Vagina (tissue), 2 donors: ENCODE measurements at places on chromosomes 1 and 21. TPM values are rescaled to one million over a fixed set of nuclear protein-coding genes. Genes with fewer than 3 reads are reported as not detected.

DNA sequence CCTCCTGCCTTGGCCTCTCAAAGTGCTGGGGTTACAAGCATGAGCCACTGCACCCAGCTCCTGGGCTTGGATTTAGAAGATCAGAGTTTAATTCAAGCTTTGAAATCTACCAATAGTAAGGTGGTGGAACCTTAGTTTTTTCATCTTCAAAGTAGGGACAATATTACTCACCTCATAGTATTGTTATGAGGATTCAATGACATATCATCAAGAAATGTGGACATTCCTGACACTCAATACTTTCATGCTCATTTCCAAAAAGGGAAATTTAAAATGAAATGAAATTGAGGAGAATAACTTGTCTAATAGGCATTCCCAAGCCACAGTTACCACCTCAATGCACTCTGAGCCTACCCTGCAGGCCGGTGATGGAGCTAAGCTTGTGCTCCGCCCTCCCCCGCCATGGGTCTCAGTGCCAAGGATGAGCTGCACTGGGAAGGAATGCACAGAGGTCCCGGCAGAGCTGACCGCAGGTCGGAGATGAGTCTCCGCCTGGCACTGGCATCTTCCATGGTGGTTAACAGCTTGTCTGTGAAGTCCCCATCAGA is 56.5 kb upstream of the BCAR3 start:
- H3K4me3 ChIP-seq: no peak overlapping the region
- H3K27me3 ChIP-seq: no peaks in the 10 kb centered on the region
- DNase-seq: no peak
- no peak overlapping the region for H3K27ac ChIP-seq
- H3K36me3 ChIP-seq: no peaks in the 10 kb centered on the region

DNA sequence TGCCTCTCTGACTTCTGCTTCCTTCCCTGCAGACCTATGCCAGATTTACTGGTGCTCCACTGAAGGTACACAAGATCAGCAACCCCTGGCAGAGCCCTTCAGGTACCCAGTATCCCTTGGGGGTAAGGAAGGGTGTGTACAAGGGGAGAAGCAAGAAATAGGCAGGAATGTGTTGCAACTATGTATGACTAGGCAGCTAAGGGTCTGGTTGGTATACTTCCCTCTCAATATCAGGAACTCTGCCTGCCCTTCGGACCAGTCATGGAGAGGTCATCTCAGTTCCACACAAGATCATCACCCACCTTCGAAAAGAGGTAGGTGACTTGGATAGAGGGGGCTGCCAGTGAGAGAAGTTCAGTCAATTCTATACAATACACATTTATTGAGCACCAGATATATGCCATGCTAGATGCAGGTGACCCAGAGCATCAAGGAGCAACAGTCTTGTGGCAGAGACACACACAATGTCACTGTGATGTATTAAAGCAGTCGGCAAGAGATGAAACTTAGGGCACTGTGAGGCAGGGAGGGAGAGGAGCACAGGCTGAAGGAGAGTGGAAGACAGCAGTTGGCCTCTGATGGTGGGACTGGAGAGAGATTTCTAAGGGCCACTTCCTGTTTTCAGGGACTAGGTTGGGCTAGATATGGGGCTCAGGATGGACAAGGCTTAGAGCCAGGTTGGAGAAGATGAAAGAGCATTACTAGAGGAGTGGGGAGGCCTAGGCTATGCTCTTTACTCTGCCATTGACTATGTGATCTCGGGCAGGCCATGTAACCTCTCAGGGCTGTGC is 2.0 kb downstream of the MTX1 start:
- peaks cover 38% of the 10 kb centered on the region for H3K4me1 ChIP-seq
- DNase-seq: no peak
- H3K27me3 ChIP-seq: no peaks in the 10 kb centered on the region
- H3K4me3 ChIP-seq: no peak overlapping the region

Gene ALDH9A1
- total RNA-seq: 57.5 TPM

DNA sequence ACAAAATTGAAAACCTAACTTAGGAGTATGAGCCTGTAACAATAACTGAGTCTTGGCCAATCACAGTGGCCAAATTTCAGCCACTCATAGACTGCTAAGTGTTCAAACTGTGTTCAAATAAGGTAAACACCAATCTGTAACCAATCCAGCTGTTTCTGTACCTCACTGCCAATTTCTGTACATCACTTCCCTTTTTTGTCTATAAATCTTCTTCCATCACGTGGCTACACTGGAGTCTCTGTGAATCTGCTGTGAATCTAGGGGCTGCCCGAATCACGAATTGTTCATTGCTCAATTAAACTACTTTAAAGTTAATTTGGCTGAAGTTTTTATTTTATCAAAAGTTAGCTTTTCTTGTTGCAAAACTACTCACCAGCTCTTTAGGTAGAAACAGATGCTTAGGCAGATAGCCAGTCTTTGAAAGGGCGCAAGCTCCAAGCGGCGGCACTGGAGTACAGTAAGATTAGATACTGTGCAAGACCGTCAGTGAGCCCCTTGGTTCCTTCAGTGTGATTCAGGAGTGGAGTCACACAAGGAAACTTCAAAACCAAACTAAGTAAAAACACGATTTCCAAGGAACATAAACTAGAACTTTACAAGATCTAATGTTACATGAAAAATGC is 43.2 kb upstream of the ADGRL2 start:
- H3K27me3 ChIP-seq: no peaks in the 10 kb centered on the region
- H3K27ac ChIP-seq: no peak overlapping the region
- H3K4me3 ChIP-seq: no peak overlapping the region

Gene TIPRL
- total RNA-seq: 20.4 TPM

DNA sequence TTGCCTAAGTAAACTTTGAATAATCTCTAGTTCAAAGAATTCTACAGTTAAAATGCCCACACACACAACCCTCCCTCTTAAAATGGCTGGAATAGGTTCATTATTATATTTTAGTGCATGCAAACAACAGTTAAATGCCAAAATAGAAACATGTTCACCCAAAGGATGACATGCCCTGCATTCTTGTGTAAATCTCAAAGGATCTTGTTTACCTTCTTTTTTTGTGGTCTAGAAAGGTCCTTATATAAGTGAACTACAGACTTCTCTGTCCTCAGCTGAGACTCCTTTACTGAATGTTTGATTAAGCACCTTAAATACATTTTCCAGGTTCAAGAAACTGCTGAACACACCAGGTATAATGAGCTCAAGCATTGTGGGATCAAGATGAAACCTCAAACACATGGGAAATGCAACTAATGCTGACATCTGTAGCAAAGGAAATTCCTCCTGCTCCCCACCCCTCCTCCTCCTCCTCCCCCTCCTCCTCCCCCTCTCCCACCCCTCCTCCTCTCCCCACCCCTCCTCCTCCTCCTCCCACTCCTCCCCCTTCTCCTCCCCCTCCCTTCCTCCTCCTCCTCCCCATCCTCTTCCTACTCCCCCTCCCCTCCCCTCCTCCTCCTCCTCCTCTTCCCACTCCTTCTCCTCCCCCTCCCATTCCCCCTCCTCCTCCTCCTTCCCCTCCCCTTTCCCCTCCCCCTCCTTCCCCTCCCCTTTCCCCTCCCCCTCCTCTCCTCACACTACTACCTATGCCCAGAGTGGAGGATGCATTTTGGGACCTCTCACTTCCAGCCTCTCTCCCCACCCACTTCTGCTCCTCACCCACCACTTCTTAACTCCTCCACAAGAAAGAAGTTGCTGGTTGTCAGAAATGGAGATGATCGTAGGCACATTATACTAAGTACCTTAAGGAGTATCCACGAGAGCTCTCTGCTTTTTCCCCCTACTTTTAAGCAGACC is 233.9 kb downstream of the MRPL39 start:
- no peak for DNase-seq
- H3K27me3 ChIP-seq: no peaks in the 10 kb centered on the region
- H3K4me1 ChIP-seq: no peaks in the 10 kb centered on the region
- H3K27ac ChIP-seq: no peak overlapping the region
- no peak overlapping the region for H3K4me3 ChIP-seq

Gene CFHR1
- total RNA-seq: not detected

GRCh38 chr1:172613294-172613693 is 45.6 kb upstream of the FASLG start:
- DNase-seq: no peak
- H3K27ac ChIP-seq: no peak overlapping the region
- H3K36me3 ChIP-seq: no peaks in the 10 kb centered on the region
- no peaks in the 10 kb centered on the region for H3K4me1 ChIP-seq
- H3K4me3 ChIP-seq: no peak overlapping the region

GRCh38 chr1:88683541-88684481 is at the start of gene PKN2:
Gene PKN2 (plus strand): TSS chr1:88684273. CDS start chr1:88684581, 308 bp downstream.
- DNase-seq: peak; percentile 97
- H3K27ac ChIP-seq: peak within 1 kb of the TSS; percentile 97
- no peaks in the 10 kb centered on the region for H3K36me3 ChIP-seq
- H3K4me3 ChIP-seq: peak within 1 kb of the TSS; percentile 63

Gene DDR2
- 153 TPM for total RNA-seq

Gene ZBTB8OS
- total RNA-seq: 17.4 TPM

GRCh38 chr1:241156231-241156965 is 200.6 kb downstream of the RGS7 start:
- H3K27me3 ChIP-seq: no peaks in the 10 kb centered on the region
- no peak overlapping the region for H3K27ac ChIP-seq

Gene FTCD
- total RNA-seq: not detected

DNA sequence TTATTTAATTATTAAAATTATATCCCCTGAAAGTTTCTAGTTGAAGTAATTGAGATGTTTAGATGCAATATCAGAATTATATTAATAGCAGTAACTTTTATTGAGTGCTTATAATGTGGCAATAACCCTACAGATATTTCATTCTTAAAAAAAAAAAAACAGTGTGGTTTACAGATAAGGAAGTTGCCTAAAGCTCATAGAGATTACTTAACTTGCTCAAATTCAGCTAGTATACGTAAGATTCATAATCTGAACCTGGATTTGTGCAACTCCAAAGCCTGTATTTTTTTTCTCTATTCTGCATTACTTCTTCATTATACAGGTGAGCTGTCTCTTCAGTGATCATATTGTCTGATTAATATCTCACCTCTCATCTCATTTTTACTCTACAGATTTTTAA is 156.0 kb upstream of the PTBP2 start:
- no peak for DNase-seq
- H3K4me1 ChIP-seq: no peaks in the 10 kb centered on the region
- no peak overlapping the region for H3K27ac ChIP-seq
- H3K27me3 ChIP-seq: no peaks in the 10 kb centered on the region
- no peak overlapping the region for H3K4me3 ChIP-seq
- H3K36me3 ChIP-seq: no peaks in the 10 kb centered on the region

Gene LAMC1
- 217 TPM for total RNA-seq

- no peak for DNase-seq
- H3K4me1 ChIP-seq: peaks cover 34% of the 10 kb centered on the region
- peak overlapping the region; percentile 91 for H3K27ac ChIP-seq
- peaks cover 13% of the 10 kb centered on the region for H3K36me3 ChIP-seq
Observed at GRCh38 chr1:113073479-113073950, 517 bp downstream of the LRIG2 start.

DNA sequence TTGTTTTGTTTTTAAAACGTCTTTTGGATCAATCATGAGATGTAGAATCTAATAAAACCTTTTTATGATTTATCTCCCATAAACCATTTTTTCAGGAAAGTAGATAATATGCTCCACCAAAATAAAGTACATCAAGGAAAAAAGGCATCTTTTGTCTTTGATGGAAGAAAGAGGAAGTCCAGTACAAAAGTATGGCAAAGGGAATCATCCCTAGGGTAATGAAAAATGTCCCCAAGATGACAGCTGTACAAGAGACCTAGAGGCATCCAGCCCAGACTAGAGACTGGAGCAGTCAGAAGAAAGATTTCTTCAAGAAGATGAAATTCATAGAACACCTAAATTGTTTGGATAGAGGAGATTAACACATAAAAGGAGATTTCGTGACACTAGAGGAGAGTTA is 32.3 kb upstream of the GFI1 start:
- no peak overlapping the region for H3K27ac ChIP-seq
- no peak for DNase-seq
- H3K4me3 ChIP-seq: no peak overlapping the region
- no peaks in the 10 kb centered on the region for H3K4me1 ChIP-seq
- H3K27me3 ChIP-seq: no peaks in the 10 kb centered on the region

DNA sequence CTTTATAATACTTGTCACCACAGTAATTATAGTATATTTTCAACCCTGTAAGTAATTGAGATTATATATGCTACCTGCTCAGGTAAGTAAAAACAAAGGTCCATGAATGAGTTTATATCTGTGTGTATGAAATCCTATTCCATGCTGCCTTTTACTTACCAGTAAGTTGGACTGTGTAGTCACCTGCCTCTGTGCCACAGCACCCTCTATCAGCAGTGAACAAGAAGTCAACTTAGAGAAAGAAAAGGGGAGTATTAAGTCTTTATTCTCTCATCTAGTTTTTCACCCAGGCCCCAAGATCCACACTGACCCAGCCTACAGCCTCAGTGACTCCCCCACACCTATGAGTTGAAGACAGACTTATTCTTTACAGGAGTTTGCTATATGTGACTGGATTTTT is 36.9 kb upstream of the IFI16 start:
- H3K4me1 ChIP-seq: no peaks in the 10 kb centered on the region
- H3K36me3 ChIP-seq: no peaks in the 10 kb centered on the region
- no peaks in the 10 kb centered on the region for H3K27me3 ChIP-seq

Gene TRIM67
- not detected for total RNA-seq

DNA sequence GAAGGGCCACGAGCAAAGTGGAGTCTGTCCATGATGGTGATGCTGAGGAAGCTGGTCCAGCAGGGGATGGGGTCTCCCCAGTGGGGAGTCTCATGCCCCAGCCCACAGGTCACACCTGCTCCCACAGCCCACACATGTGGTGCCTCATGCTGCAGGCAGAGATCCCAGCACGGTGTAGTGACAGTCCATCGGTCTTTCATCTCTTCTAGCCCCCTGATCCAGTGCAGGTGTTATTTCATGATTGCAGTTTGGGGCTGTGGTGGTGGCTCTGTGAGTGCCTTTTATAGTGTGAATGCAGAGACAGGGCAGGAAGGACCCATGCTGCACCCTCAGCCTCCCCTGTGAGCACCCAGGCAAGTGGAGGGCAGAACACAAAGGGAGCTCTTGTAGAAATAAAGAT is 45.0 kb downstream of the UBASH3A start:
- H3K4me3 ChIP-seq: no peak overlapping the region
- no peaks in the 10 kb centered on the region for H3K36me3 ChIP-seq
- no peak for DNase-seq

- H3K27ac ChIP-seq: no peak overlapping the region
- DNase-seq: no peak
- no peaks in the 10 kb centered on the region for H3K36me3 ChIP-seq
- peaks cover 26% of the 10 kb centered on the region for H3K4me1 ChIP-seq
- no peaks in the 10 kb centered on the region for H3K27me3 ChIP-seq
Observed at GRCh38 chr21:33268393-33268736, 2.2 kb downstream of the IL10RB start.

Gene PRKAB2
- 25.0 TPM for total RNA-seq

Gene ACTL8
- total RNA-seq: not detected
